Dermis microvascular lymphatic vessel endothelial cell (primary cell): ENCODE measurements at places on chromosomes 11 and 22.

DNA sequence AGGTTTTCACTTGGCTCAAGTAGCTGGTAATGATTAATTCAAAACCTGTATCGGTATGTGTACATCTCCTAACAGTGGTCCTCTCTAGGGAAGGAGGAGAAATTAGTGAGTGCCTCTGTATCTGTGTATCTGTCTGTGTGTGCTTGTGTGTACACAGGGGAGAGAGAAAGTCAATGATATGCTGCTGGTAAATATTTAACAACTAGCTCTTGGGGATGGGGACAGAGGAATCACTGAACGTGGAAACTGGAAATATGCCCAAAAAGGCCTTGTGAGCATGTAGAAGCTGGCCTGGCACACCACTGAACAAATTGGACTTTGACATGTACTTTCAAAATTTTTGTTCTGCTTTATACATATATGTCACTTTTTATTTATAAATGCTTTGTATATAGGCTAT is 214.0 kb upstream of the SYN3 start:
- no peak for DNase-seq

- peak; percentile 62 for DNase-seq
Observed at GRCh38 chr11:100681064-100681502, 6.0 kb upstream of the ARHGAP42 start.

- DNase-seq: no peak
Observed at GRCh38 chr11:72391638-72392423, 42.5 kb downstream of the CLPB start.

DNA sequence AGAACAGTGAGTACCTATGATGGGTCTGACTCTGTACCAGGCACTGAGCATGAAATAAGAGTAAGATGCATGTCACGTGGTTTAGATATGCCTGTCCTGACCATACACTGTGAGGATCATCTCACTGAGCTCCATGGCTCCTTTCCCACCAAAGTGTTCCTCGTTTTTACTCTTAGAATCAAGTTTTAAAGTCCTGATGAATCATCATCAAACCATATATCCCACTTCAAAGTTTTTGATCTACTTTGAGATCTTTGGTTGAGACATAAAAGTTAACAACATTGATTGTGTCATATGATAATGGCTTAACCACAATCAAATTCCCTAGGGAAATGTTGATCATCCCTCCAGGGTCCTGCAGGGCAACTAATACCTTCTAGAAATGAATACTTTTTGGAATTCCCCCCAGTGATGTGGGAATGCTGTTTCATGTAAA is 12.8 kb downstream of the ETS1 start:
- DNase-seq: peak; percentile 67

GRCh38 chr22:46038174-46038487 is 61.2 kb upstream of the WNT7B start:
- DNase-seq: no peak

- DNase-seq: peak; percentile 84
Observed at GRCh38 chr11:124920870-124921609, 2.0 kb downstream of the HEPN1 start.

- DNase-seq: no peak
Observed at GRCh38 chr11:27187075-27187847, 146.6 kb downstream of the BBOX1 start.

GRCh38 chr11:123197711-123198110 is 2.7 kb upstream of the CLMP start:
- DNase-seq: no peak

DNA sequence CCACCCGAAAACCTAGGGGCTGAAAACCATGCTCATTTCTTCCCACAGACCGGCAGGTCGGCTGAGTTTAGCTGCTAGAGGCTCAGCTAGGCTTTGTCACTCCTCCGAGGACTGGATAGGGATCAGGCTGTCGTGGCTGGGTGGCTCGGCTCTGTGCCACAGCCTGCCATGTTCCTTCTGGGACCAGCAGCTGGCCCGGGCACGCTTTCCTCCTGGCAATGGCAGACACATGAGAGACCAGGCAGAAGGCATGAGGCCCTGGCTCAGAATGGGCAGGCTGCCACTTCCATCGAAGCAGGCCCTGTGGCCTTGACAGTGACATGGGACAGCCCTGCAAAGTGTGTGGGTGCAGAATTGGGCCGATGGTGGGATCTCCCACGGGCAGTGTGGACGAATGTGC is 20.9 kb downstream of the PARVG start:
- DNase-seq: no peak

DNA sequence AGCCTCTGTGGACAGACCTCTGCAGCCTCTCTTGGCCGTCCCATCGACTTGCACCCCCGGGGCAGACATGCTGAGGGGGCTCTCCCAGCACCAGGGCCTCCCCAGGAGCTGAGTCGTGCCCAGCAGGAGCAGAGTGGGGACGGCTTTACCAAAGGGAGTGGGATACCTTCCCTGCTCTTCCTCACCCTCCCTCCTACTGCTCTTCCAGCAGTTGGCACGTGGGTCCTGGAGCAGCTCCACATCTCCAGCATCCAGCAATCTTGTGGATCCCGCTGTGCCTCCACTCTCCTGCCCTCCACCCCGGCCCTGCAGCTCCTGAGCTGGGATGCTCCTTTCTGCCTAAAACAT is 854.0 kb downstream of the BRD1 start:
- no peak for DNase-seq

DNA sequence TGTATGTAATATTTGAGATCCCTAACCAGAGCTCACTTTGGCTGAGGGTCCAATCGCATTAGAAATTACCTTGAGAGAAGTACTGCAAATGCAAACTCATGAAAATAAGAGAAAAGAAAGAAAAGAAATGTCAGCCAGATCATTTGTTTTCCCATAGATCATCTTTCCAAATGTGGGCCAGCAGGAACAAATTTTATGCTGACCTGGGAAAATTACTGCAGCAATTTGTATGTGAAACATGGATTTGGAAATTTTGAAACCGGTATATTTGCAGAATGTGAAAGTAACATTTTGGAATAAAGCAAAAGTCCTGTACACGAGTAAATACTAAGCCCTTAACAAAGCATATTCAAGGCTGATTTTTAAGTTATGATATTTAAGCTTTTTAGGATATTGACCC is 1058.9 kb upstream of the CCDC90B start:
- no peak for DNase-seq

GRCh38 chr11:109275931-109276330 is 146.1 kb upstream of the C11orf87 start:
- DNase-seq: no peak

DNA sequence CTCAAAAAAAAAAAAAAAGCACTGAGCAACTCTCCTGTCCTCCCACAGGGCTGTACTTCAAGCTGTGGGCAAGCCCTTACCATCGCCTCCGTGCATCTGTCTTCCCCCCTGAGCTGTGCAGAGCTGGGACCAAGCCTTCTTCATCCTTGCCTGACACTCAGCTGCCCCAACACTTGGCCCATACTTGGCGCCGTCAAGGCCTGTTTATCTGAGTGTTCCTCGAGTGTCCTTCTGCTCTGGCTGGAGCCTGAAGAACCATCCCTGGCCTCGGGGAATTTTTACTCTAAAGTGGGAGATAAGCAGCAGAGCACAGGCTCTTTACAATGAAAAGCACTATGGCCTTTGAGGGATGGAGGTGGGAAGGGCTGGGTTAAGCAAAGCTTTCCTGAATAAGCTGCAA is 1.6 kb upstream of the TIRAP start:
- no peak for DNase-seq

DNA sequence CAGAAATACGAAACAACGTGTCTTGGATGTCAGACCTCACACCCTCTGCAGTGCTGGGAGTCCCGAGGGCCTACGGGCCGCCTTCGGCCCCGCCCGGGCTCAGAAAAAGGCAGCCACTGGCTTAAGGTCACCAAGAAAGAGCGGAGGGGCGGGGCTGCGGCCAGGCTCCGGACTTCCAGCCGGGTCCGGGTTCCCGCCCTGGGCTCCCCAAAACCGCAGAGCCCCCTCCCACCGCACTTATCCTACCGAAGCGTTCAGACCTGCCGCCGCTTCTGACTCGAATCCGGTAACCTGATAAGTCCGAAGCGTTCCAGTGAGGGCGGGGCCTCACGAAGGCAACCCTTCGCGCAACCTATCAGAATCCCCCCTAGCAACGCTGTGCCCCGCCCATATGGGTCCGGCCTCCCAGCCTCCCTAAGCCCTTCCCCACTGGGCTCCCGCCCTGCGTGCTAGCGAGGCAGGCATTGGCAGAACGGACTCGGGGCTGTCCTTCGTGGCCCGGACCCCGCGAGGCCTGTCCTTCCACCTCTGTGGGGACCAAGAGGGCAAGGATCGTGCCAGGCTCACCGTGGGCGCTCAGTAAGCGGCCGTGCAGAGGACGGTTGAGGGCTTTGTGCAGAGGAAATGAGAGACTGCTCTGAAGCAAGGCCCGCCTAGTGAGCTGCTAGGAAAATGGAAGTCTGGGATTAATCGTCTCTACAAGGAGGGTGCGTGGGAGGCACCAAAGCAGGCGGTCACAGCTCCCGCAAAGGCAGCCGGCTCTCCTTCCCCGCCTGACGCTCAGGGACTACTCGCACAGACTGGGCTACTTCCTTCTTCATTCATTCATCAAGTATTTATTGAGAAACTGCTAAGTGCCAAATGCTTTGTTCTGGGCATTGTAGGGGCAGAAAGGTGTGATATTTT is at the start of gene NAGA:
NAGA (minus strand) TSS at position 296 of the 906 bp plus-strand sequence. CDS start 515 bp downstream, outside the sequence.
- peak; percentile 87 for DNase-seq
